ENCODE measurements at places on chromosomes 1 and 21. TPM values are rescaled to one million over a fixed set of nuclear protein-coding genes. Genes with fewer than 3 reads are reported as not detected.

GRCh38 chr1:22506130-22506692 is 54.6 kb downstream of the ZBTB40 start:
- DNase-seq = no peak

DNA sequence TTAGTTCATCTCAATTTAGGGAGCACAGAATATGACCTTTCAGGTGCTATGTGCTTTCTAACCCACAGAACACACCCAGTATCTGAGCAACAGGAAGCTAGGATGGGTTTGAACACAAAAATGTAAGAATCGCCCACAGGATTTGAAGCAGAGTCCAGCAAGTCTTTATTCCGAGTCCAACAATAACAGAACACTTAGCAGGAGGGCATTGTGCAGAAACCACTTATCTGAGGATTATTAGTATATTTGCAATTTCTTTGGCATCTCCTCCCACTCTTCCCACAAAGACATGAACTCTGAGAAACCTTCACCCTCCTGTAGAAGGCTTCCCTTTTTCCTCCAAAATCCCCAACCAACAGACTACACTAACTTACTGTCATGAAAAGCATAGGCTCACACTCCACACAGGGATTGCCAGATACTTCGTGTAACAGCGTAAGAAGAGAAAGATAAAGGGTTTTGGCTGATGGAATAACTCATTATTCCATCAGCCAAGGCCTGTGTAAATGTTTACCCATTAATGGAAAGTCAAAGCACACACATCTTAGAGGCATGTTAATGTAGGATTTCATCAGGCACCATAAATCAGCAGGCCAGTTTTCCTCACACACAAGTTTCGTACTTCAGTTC is 16.1 kb downstream of the SIPA1L2 start:
- DNase-seq = no peak

The GLIS1 gene
- total RNA-seq = 0.04 TPM

The TSPAN2 gene
- 5.1 TPM for total RNA-seq

GRCh38 chr1:171055966-171056643 is 34.6 kb upstream of the FMO3 start:
- no peak for DNase-seq

GRCh38 chr1:5750186-5751162 is 241.8 kb downstream of the NPHP4 start:
- DNase-seq = no peak

DNA sequence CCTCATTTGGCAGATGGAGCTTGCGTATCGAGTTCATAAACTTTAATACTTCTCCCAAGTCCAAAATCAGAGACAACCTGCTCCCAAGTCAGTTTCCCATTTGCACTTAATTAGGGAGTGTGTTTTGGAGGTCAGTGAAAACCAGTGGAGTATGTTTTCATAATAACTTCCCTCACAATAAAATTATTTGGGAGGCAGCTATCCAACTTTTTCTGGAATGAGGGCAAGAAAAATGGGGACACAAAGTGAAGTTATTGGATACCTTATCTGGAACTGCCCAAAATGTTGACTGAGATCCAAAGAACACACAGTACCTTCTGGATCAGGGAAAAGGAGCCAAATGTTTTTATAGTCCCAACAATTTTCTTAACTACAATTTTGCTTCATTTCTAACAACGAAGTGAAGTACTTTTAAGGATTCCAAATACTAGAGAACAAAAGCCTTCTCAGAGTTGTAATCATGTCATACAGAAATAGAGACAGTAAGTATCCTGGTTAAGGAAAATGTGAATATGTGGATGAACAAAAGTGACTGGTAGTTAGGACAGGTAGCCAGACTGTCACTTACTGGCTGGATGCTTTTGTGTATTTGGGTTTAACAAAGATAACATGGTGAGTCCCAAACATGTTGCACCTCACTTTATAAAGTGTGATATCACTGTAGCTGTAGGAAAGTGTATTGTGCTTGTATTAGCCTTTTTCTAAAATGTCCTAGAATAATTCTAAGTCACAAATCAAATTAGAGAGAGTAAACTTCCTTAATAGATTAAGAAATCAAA is 325.0 kb downstream of the HLX start:
- no peak for DNase-seq

GRCh38 chr1:58837886-58838285 is 54.0 kb upstream of the JUN start:
- no peak for DNase-seq

GRCh38 chr1:112253366-112253765 is 142.6 kb upstream of the CTTNBP2NL start:
- DNase-seq = peak; percentile 19

The TRAF3IP3 gene
- total RNA-seq = not detected

The LCE3E gene
- total RNA-seq = not detected

- no peak for DNase-seq
Measured at GRCh38 chr1:201983380-201983805, 945 bp downstream of the RNPEP start.

- DNase-seq = no peak
Measured at GRCh38 chr21:19603011-19603593, 1199.5 kb upstream of the TMPRSS15 start.

DNA sequence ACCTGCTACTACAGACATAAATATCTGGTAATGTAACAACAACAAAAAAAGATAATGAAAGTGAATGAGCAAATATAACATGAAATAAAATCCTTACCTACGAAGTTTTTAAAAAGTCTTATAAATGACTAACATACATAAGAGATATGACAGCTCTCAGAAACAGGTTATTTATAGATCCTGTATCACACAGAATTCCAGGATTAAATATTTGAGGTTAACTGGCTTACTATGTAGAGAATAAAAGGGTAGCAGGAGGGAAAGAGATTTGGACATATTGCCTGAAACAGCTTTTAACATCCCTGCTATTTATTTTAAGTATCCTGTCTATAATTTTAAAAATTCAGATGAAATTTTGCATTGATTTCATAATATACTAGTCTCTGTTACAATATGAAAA is 16.3 kb downstream of the MYSM1 start:
- no peak for DNase-seq

GRCh38 chr1:174942547-174943255 is 57.0 kb upstream of the CACYBP start:
- no peak for DNase-seq

- DNase-seq = no peak
Measured at GRCh38 chr1:32184650-32185049, 5.2 kb downstream of the TXLNA start.

DNA sequence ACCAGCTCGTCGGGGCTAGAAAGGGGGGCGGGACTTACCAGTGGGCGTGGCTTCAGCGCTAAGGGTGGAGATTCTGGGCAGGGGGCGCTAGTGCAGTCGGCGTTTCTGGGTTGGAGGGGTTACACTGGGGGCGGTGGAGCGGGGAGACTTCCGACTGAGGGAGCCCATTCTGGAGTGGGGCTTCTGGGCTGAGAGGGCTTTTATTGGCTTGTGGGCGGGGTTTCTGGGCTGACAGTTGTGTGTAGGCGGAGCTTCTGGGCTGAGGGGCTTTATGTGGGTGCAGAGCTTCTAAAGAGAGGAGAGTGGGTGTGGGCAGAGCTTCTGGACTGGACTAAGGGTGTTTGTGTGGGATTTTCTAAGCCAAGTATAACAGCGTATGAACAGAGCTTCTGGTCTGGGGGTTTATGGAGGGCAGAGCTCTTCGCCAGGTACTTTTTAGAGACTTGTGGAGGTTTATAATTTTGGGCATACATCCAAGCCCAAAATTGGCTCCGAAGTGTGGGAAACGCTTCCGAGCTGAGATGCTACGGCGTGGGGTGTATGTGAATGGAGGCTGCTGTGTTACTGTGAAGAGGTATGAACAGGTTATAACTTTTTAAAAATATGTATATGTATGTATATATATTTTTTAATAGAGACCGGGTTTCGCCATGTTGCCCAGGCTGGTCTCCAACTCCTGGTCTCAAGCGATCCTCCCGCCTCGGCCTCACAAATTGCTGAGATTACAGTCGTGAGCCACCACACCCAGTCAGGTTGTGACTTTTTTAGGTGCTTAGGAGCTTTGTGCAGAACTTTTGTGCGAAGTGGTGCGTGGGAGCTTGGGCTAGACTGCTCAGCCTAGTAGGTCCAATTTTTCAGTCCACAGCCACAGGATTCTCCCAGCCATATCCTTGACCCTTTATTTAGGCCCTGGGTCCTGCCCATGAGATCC is 825 bp downstream of the TMEM39B start:
- peak; percentile 98 for DNase-seq

DNA sequence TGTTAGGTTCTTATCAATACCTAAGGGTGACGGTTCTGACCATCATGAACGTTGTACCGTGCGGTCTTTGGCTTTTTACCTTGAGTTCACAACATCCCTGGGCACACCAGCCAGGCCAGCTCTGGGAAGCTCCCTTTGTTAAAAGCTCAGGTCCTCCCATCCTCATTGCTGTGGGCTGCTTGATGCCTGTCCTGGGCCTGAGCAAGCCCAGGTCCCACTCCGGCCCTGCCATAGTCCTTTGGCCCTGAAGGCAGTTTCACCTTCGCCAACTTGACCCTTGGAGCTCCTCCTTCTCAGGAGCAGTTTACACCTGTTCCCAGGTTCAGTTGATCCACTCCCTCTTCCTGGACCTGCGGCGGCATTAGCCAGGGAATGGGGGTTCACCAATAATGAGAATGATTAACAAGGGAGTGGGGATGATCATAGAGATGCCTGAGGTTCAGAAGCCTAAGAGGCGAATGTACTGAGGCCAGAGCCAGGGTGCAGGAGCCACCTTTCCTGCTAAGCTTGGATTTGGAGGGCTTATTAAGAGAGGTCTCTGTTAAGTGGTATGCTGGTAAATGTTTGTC is 40.2 kb downstream of the DHCR24 start:
- no peak for DNase-seq

The CFAP74 gene
- not detected for total RNA-seq

GRCh38 chr1:32759997-32760623 is 57.0 kb downstream of the YARS1 start:
- DNase-seq = peak; percentile 97

DNA sequence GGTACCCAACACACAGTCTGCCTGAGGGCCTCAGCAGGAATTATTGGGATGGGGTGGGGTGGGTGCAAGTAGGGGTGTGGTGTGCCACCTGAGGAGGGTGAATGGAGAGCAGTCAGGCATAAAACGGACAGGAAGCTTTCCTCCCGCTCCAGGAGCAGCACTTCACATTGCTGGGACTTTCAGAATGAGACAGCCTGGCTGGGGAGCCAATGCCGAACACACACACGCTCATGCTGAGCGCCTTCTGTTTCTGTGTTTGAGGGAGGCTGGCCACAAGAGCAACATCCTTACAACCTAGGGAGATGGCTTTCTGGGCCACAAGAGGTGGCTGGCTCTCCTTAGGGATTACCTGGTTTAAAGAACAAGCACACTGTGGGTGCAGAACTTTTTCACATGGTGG is 98.0 kb downstream of the LAMC2 start:
- DNase-seq = no peak

The TFF1 gene
- 1.3 TPM for total RNA-seq

The LRP8 gene
- total RNA-seq = 157 TPM

DNA sequence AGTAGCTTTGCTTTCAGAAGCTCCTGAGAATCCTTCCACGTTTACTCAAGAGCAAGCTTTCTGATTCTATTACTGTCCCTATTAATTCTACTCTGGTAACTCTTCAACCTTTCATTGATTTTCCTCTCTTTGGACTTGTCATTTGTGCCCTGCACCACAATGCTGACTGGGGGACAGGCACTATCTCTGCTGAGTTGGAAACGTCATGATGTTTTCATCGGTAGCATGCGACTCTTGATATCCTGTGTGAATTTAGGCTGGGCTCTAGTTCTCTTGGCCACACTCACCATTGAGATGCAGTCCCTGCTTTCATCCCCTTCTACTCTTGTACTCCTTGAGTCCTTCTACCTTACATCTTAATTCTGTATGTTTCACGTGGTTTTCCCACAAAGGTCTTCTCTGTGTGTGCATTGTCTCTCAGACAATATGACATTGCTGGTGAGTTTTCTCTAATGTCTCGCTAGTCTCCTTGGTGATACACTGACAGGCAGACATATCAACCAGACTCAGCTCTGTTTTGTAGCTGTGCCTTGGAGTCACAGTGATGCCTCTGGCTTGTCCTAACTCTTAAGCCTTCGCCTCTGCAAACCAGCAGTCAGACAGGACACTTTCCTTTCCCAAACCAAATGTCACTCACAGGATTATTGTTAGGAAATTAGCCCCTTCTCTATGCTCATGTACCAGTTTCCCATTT is 223.6 kb upstream of the ADGRL2 start:
- DNase-seq = no peak

GRCh38 chr1:158998781-158999161 is 10.9 kb upstream of the IFI16 start:
- DNase-seq = peak; percentile 26
